Right atrium auricular region (tissue), 2 donors: ENCODE measurements at places on chromosomes 11 and 22. TPM values are rescaled to one million over a fixed set of nuclear protein-coding genes. Genes with fewer than 3 reads are reported as not detected.

DNA sequence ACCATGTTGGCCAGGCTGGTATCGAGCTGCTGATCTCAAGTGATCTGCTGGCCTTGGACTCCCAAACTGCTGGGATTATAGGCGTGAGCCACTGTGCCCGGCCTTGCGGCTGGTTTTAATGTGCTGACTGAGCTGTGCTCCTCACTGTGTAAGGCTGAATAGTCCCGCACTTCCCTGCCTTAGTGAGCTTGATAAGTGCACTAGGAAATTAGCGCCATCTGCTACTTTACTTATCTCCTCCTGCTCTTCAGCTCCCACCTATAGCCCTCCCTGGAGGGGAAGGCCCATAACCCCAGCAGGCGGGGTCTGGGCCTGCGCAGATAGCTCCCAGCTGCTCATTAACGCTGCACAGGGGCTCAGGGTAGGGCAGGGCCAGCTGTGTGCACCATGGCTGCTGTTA lies 49.4 kb downstream of the CLMP start:
- no peak overlapping the region for H3K4me3 ChIP-seq
- no peaks in the 10 kb centered on the region for H3K27me3 ChIP-seq
- DNase-seq = no peak
- no peak overlapping the region for H3K27ac ChIP-seq
- no peaks in the 10 kb centered on the region for H3K4me1 ChIP-seq

Gene FGF19
- not detected for total RNA-seq

GRCh38 chr22:23675502-23676415 lies 15.1 kb upstream of the RGL4 start:
- no peaks in the 10 kb centered on the region for H3K27me3 ChIP-seq
- no peak overlapping the region for H3K27ac ChIP-seq
- no peaks in the 10 kb centered on the region for H3K36me3 ChIP-seq
- no peaks in the 10 kb centered on the region for H3K4me1 ChIP-seq
- no peak overlapping the region for H3K4me3 ChIP-seq

Gene EFEMP2
- total RNA-seq = 156 TPM

- DNase-seq = no peak
- H3K4me1 ChIP-seq = no peaks in the 10 kb centered on the region
- H3K4me3 ChIP-seq = no peak overlapping the region
- no peaks in the 10 kb centered on the region for H3K36me3 ChIP-seq
These were observed 42.4 kb upstream of the PRODH start for GRCh38 chr22:18978506-18978905.

GRCh38 chr11:79090191-79090705 lies 350.6 kb downstream of the TENM4 start:
- no peaks in the 10 kb centered on the region for H3K36me3 ChIP-seq
- DNase-seq = no peak
- no peak overlapping the region for H3K27ac ChIP-seq
- H3K4me1 ChIP-seq = no peaks in the 10 kb centered on the region
- H3K4me3 ChIP-seq = no peak overlapping the region

DNA sequence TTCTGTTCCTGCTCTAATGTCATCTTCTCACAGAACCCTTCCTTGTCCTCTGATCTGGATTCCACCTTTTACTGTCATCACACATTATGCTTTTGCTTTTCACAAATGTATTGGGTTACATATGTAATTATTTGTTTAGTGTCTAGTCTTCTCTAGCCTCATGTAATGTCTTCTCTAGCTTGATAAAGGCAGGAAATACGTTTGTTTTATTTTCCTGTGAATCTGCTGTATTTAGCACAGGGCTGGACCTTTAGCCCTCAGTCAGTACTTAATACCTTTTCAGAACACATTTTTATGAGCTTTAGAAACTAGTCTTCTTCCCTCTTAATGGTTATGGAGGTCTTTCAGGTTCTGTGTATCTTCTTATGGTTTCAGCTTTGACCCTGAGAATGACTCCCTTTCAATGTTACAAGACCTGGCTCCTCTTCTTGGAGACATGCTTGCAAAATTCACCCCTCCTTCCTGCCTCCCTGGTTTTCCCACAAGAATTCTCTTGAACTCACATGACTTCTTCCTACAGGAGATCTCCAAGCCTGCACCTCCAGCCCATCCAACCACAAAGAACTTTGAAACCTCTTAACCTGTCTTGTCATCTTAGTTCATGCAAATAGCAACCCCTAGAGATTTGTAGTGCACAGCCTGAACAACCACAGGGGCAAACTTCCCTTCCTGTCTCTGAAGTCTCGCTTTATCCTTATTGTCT lies 132.7 kb upstream of the DDI1 start:
- H3K4me3 ChIP-seq = no peak overlapping the region
- H3K4me1 ChIP-seq = no peaks in the 10 kb centered on the region
- no peak for DNase-seq
- H3K27ac ChIP-seq = no peak overlapping the region
- H3K36me3 ChIP-seq = no peaks in the 10 kb centered on the region
